ENCODE measurements at places on chromosomes 12 and 14.

DNA sequence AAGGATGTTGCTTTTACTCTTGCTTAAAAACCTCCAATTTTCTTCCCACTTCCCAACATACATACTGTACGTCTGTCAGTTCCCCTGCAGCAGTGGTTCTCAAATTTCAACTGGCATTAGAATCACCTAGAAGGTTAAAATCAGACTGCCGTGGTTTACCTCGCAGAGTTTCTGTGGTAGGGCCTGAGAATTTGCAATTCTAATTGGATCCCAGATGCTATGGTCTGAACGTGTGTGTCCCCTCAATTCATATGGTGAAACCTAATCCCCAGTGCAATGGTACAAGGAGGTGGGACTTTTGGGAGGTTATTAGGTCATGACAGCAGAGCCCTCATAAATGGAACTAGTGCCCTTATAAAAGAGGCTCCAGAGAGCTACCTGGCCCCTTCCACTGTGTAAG lies 226.9 kb downstream of the CRADD start:
- no peak for DNase-seq

- DNase-seq, result no peak
Measured at GRCh38 chr12:22971701-22972191, 346.8 kb downstream of the ETNK1 start.

- DNase-seq, result no peak
Measured at GRCh38 chr14:99262977-99263448, 9.0 kb downstream of the BCL11B start.

GRCh38 chr14:78135450-78135891 lies 34.7 kb upstream of the NRXN3 start:
- DNase-seq, result no peak

- no peak for DNase-seq
Measured at GRCh38 chr12:100443434-100443833, 30.2 kb upstream of the NR1H4 start.

GRCh38 chr12:6140651-6141447 lies 16.4 kb upstream of the VWF start:
- peak; percentile 55 for DNase-seq

GRCh38 chr12:116126610-116127009 lies 150.9 kb downstream of the MED13L start:
- DNase-seq, result no peak

DNA sequence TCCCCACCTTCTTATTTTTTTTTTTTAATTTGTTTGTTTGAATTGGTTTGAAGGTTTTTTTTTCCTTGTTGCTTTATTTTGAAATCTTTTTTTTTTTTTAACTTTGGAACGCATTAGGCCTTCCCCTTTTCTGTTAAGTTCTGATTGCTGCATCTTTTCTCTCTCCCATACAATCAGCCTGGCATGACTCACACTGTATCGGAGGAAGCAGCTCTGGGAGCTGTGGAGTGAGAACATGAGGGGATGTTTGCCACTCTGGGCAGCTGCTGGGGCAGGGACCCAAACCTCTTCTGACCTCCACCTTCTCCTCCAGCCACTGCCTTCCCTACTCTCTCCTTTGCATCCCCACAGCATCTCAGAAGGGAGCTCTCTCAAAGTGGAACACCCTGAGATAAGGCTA lies 160.3 kb upstream of the FKBP4 start:
- no peak for DNase-seq

- peak; percentile 63 for DNase-seq
Measured at GRCh38 chr14:23559010-23559925, 3.2 kb downstream of the THTPA start.

DNA sequence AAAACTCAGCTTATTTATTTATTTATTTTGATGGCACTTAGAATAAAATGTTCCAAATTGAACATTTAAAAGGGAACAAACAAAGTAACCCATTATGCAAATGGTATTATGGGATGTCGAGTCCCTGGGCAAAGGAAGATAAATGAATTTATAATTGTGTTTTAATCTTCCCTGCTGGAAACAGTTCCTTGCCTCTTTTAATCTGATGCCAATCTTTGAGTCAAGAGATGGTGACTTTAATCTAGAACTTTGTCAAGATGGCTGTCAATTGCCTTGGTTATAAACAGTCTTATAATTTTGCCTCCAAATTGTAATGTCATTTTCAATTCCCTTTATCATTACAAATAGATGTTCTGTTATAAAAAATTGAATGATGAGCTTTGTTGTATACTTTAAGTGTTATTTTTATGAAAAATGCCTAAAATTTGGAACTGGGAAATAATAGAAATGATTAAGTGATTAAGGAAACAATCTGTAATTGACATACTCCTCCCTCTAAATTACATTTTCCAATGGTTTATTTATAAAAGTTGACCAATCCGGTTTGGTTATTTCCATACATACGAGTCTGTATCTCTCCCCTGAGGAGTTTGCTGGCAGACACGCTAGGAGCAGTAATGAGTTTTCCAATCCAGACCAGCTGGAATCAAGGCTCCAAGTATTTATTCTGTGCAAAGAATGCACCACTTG lies 134.9 kb upstream of the FRMD6 start:
- DNase-seq, result no peak

DNA sequence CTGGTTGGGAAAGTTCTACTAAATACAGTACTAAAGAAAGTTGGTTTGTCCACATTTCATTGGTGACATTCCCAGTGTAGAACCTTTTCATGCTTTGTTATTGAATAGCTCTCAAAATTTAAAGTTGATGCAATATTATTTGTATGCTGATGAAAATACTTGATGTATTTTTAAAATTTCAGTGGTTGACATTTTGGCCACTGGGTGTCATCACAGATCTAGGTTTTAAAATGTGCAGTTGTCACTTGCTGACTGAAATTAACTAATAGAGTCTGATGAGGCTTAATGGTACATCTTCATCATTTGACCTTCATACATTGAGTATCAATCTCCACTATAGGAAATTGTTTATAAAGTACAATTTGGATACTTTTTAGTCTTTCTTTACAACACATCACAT lies 37.1 kb downstream of the CMAS start:
- peak; percentile 24 for DNase-seq

DNA sequence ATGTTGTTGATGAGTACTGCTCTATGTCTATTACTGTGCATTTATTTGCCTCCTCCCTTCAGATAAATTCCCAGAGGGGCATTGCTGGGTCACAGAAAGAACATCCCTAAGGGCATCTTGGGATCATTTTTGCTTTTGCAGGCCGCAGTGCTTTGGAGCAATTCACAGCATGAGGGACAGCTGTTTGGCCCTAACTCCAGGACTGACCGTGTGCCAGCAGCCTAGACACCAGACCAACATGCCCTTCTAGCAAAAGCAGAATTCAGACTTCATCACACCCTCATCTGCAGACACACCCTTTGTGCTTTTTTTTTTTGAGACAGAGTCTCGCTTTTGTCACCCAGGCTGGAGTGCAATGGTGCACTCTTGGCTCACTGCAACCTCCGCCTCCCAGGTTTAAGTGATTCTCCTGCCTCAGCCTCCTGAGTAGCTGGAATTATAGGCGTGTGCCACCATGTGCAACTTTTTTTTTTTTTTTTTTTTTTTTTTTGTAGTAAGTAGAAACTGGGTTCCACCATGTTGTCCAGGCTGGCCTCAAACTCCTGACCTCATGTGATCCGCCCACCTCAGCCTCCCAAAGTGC lies 31.0 kb downstream of the RNF34 start:
- no peak for DNase-seq

- no peak for DNase-seq
Measured at GRCh38 chr14:68160779-68161546, 341.4 kb downstream of the RAD51B start.

GRCh38 chr14:51862860-51863259 lies 2.4 kb downstream of the GNG2 start:
- DNase-seq, result no peak

DNA sequence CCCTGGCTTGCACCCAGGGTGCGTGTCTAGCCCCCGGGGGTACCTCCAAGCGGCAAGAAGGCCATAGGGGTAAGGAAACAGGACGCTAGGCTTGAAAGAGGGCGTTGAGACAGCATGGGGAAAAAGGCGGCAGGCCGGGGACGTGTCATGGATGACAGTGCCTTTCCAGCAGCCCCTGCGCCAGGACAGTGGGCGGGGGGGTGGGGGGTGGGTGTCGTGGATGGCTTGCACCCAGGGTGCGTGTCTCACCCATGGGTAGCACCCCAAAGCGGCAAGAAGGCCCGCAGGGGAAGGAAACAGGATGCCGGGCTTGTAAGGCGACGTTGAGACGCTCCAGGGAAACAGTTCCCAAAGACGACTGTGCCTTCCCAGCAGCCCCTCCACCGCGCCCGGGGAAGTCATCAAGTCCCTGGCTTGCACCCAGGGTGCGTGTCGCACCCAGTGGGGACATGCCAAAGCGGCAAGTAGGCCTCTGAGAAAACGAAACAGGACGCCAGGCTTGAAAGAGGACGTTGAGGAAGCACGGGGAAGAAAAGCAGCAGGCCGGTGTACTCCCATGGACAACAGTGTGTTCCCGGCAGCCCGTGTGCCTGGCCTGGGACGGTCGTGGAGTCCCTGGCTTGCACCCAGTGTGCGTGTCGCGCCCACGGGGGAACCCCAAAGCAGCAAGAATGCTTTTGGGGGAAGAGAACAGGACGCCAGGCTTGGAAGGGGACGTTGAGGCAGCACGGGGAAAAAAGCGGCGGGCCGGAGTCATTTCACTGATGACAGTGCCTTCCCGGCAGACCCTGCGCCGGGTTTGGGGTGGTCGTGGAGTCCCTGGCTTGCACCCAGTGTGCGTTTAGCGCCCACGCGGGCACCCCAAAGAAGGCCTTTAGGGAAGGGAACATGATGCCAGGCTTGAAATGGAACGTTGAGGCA lies 163.5 kb upstream of the ALG10B start:
- DNase-seq, result peak; percentile 16

DNA sequence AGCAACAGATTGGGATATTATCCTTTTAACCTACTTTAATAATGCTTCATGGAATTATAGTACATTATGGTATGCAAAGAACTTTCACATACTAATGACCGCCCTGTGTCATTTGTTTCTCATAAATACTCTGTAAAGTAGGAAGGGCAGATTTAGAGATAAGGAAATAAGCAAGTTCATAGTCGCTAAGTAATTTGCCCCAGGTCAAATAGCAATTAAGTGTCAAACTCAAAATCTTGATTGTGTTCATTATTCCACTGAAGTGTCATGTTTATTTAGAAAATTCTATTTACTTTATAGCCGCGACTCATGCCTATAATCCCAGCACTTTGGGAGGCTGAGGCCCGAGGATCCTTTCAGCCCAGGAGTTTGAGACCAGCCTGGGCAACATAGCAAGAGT lies 98.7 kb upstream of the ATF1 start:
- DNase-seq, result no peak

- DNase-seq, result no peak
Measured at GRCh38 chr14:50967103-50967502, 22.8 kb upstream of the PYGL start.

DNA sequence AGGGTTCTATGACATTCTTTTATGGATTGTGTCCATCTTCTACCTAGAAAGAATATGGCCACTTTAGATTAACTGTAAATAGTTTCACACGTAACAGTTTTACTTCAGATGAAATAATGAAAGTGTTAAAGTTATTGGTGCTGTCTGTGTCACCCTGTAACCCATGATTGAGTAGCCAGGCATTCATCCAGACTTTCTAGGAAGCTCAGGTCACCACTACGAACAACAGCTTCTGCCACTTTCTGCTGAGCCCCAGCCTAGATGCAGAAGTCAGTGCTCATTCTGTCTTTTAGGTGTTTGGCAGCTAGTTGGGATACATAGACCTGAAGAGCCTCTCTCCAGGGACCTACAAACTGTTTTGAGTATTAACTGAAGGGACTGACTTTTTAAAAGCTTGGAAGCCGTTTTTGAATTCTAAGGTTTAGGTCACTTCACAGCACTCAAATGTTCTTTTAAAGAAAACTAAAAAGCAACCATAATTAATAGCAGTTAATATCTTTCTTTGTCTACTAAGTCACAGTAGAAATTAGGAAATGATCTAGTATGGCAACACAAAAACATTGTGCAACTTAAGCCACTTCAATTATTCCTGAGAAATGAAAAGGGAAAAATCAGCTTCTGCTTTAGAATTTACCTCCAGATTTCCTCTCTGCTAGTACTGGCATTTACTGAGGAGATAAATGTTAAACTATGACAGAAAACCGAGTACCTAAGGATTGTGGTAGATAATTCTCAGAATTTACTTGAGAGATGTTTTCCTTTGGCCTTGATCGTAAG lies 266.9 kb downstream of the CCDC91 start:
- DNase-seq, result no peak

DNA sequence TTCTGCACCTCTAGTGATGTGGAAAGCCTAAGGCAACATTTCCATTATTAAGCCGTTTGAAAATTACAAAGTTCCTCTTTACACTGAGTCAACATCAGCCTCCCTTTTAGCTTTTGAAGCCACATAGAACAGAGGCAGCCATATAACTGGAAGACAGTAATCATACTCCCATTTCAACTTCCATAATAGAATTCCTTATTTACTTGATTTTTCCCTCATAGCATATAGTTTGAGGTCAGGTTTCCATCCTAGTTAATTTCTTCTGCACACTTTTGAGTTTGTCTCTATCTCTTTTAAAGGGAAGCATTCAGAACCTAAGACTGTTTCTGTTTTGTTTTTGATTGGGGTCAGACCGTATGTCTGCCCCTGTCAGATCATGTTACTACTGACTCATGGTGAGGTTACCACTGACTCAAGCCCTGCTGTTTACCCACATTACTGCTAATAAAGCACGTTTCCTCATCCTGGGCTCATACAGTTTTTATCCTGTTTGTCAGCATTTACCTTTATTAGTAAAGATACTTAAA lies 161.0 kb downstream of the SLC38A4 start:
- peak; percentile 25 for DNase-seq

- DNase-seq, result no peak
Measured at GRCh38 chr12:95316798-95317197, 99.2 kb downstream of the VEZT start.

DNA sequence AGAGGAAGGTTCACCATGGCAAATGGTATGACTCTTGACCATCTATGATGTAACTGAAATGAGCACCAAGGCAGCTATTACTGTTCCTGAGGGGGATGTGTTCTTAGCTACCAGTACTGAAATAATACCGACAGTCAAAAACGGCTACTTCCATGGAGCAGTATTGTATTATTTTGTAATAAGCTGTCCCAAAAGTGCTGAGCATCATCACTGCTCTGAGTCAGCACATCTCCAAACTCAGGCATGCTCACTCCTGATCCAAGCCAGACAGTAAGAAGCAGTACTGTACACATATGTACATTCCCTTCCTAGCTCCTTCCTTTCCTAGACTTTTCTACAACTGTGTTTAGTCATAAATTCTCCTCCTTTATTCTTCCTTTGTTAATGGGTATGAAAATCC lies 8.6 kb downstream of the VTI1B start:
- DNase-seq, result no peak

DNA sequence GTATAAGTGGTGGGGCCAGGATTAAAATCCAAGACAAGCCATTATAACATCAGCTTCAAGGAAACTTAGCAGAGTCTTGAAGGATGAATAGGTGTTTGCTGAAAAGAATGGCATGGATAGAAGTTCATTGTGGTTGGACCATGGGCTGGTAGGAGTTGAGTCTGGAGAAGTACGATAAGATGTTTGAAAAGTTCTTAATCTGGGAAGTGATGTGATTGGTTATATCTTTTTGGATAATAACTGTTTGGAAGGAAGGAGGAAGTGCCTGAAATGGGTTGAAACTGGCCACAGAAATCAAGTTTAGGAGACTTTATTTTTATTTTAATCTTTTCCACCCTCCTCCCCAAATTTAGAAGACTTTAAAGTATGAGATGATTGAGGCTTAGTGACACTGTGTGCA lies 4.9 kb downstream of the DENR start:
- DNase-seq, result no peak

All from GM13976 (cell line).